Activated CD8-positive, alpha-beta memory T cell treated with anti-CD3 and anti-CD28 coated beads for 1 hour (primary cell): ENCODE measurements at places on chromosomes 7 and 10.

- DNase-seq: no peak
Measured at GRCh38 chr7:76262683-76263402, 39.6 kb upstream of the HSPB1 start.

GRCh38 chr10:124911124-124912067 lies 30.5 kb upstream of the ZRANB1 start:
- DNase-seq: no peak

- DNase-seq: no peak
Measured at GRCh38 chr10:129161150-129161549, 305.9 kb upstream of the MGMT start.

DNA sequence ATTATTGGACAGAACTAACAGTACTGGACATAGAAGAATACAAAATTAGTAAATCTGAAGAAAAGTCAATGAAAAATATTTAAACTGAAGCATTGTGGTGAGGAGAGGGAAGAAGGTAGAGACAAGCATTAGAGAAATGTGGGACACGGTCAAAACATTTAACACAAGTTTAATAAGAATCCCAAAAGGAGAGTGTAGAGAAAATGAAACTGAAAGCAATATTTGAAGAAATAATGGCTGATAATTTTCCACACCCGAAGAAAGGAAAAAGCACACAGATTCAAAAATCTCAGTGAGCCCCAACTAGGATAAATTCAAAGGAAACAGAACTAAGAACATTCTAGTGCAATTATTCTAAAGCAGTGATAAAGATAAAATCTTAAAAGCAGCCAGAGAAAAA lies 126.4 kb upstream of the LRRTM3 start:
- DNase-seq: no peak

- no peak for DNase-seq
Measured at GRCh38 chr10:77673101-77673500, 35.5 kb upstream of the KCNMA1 start.

DNA sequence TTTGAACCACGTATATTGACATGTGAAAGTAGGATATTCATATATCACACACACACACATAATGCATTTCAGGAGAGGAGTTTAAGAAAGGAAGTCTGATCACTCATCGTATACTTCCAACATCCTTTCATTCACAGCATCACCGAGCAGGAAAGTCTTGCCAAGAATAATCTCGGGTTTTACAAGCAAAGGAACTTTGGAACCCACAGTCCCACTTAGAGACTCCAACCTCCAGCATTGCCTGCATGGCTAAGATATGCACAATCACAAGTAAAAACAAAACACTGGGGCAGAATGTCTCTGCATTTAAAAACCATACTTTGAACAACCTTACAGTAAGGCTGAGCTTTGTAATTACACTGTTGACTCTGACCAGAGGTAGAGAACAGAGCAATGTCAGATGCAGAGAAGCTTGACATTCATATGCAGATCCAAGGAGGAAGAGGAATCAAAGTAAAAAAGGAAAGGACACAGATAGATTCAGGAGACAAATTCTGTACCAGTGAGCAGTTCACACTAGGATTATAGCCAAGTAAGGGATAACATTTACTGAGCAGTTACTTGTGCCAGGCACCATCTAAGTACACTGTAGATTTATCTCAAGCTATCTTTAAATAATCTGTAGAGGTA lies 14.8 kb downstream of the THSD7A start:
- DNase-seq: no peak

GRCh38 chr10:31345886-31346285 lies 26.9 kb downstream of the ZEB1 start:
- DNase-seq: no peak

DNA sequence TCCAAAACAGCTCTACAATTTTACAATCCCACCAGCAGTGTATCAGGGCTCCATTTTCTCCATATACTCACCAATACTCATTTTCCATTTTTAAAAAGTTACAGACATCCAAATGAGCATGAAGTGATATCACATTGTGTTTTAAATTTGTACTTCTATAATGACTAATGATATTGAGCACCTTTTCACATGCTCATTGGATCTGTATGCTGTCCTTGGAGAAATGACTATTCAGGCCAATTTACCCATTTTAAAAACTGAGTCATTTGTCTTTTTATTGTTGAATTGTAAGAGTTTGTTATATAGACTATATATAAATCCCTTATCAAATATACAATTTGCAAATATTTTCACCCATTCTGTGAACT lies 162.0 kb downstream of the MAGI2 start:
- DNase-seq: no peak

GRCh38 chr10:5588080-5588453 lies 63.3 kb downstream of the CALML3 start:
- DNase-seq: no peak
